Activated T-helper 9 cell treated with anti-CD3 and anti-CD28 coated beads, Interleukin-2, amount 50 U/mL, for 16 hours (primary cell): ENCODE measurements at places on chromosomes 2 and 18.

DNA sequence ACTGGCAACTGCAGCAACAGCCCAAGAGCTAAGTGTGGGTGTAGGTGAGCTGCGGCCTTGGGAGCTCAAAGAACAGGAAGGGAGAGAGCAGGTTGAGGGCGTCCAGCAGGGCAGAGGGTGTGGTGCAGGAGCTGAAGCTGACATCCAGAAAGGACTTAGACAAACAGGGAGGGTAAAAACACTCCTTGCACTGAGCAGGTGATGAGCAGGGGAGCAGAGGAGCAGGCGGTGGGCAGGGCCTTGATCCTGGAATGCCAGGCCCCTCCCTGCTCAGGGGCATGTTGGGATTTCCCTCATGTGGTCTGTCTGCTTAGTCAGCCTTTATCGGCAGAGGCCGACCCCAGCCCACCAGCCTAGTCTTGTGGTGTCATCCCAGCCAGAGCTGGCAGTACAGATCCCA, 63.6 kb downstream of the VSNL1 start:
- DNase-seq = no peak

GRCh38 chr2:219624565-219624964, 2.9 kb upstream of the SLC4A3 start:
- DNase-seq = no peak

- no peak for DNase-seq
Observed at GRCh38 chr2:179991344-179991743, 15.8 kb downstream of the CWC22 start.

DNA sequence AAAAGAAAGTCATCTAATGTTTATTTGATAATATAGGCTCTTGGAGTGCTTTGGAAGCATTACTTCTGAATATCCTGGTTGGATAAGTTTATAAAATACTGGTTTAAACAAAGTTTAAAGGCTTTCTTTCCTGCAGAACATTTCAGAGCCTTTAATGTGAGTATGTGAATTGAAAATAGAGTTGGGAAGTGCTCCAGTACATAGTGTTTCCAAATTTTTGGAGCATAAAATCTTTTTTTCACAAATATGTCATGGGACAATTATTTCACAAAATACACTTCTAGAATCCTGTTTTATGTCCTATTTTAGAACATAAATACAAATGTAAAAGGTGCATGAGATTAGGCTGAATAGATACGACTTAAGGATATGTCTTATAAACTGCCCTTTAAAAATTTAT, 158.9 kb upstream of the HNRNPA3 start:
- no peak for DNase-seq

DNA sequence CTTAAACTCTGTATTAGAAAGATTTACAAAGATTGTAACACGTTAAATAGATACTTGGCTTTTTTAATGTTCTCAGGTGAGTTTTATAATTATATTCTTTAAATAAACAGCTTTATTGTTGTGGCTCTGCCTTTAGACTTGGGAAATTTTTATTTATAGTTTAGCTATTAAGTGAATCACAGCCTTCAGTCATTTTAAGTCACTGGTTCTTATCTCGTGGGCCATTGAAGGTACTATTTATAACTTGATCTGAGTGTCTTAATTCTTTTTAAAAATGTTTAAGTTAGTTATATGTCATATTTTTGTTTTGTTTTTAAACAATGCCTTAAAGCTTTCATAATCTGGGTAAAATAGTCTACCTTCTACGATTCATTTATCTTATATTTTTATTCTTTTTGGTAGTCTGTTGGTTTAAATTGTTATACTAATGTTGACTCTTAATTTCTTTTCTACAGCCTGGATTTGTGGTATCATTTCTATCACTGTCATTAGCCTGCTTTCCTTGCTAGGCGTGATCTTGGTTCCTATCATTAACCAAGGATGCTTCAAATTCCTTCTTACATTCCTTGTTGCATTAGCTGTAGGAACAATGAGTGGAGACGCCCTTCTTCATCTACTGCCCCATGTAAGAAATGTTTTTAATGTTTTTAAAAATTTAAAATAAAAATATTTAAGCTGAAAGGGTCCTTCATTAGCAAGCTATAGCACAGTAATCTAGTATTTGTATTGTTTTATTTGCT, 49.3 kb downstream of the SLC39A10 start:
- no peak for DNase-seq

GRCh38 chr2:51231071-51231470, 199.1 kb upstream of the NRXN1 start:
- no peak for DNase-seq

- DNase-seq = no peak
Observed at GRCh38 chr2:123080331-123080730, 944.8 kb upstream of the CNTNAP5 start.

DNA sequence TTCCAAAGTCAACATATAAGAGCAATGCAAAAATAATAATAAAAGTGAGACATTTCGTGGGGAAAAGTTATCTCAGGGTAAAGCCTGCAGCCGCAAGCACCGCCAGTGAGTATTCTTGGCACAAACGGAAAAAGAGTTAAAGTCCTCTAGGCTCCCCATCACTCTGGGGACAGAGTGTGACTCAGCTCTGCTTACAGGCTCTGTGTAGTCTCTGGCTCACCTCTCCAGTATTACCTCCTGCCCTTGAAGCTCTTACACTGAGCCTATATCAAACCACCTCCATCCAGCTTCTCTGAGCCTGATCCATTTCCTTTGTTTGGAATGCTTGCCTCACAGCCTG, 55.5 kb downstream of the MTHFD2 start:
- no peak for DNase-seq

- no peak for DNase-seq
Observed at GRCh38 chr18:41955688-41956087, 654 bp downstream of the PIK3C3 start.

GRCh38 chr2:85656468-85656867, 11.5 kb downstream of the SFTPB start:
- DNase-seq = no peak

DNA sequence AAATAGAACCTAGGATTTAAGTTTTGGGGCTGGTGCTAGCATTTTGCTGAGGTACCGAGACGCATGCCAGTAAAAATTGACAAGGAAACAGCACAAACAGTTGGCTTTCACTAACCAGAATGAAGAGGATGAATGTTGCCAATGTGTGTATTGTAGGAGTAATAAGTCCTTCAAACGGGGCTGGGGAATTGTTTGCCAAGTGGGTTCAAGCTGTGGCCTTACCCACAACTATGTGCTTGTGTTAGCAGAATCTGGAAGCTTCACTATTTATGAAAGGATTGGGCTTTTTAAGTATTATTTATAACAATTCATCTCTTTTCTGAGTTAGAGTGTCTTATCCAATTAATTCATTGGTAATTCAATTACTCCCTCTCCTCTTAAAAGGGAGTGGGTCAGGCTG, 15.0 kb upstream of the KIF5C start:
- DNase-seq = no peak

- no peak for DNase-seq
Observed at GRCh38 chr18:27778441-27778840, 398.5 kb downstream of the CDH2 start.

DNA sequence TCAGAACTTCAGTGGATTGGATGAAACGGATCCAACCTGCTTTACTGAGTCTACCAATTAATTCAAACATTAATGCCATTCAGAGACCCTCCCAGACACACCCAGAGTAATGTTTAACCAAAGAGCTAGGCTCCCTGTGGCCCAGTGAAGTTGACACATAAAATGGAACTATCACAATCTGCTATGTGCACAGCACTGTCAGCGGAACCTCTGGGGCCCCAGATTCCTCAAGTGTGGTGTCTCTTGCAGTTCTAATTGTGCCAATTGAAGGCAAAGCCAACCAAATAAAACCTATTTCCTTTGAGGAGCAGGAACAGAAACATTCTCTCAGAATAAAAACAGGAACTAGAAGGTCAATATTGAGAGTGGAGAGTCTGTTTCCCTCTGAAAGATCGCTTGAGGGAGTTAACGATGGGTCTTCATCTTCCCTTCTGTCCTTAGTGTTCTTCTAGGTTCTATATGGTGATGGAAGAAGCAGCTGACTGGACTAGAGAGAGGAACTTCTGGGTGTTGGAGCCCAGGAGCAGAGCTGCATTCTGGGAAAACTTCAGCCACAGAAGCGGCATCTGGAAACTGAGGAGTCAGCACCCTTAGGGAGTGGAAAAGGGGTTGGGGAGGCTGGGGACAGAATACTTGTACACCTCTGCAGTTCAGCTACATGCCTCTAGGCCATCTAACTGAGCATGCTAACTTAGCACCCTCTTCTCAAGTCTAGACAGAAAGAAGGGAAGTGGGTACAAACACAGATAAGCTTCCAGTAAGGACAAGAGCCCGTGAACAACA, 174.4 kb upstream of the FBXO11 start:
- no peak for DNase-seq

- DNase-seq = no peak
Observed at GRCh38 chr2:224518806-224519580, 66.2 kb downstream of the CUL3 start.

DNA sequence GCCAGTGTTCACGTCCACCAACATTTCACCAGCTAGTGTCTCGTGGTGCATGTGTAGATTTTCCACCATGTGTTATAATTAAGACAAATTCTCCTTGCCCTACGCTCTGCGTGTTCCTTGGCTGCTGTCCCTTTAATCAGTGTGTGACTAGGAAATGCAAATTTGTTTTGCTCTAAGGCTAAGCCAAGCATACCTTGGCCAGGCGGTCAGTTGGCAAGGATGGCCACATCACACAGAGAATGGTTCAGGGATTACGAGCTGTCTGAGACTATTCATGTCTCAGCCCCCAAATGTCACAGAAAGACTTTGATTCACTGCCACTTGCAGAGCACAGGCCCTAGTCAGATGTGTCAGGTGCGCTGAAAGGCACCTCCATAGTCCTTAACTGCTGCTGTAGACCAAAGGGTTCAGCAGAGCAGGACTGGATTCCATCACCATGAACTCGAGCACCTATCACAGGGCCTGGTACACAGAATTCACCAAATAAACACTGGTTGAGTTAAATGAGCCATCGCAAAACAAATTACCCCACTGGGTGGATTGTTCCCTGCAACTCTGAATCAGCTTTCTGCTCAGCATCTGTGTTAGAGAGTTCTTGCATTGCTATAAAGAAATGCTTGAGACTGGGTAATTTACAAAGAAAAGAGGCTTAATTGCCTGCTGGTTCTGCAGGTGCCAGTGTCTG, 128.4 kb downstream of the CABLES1 start:
- no peak for DNase-seq

DNA sequence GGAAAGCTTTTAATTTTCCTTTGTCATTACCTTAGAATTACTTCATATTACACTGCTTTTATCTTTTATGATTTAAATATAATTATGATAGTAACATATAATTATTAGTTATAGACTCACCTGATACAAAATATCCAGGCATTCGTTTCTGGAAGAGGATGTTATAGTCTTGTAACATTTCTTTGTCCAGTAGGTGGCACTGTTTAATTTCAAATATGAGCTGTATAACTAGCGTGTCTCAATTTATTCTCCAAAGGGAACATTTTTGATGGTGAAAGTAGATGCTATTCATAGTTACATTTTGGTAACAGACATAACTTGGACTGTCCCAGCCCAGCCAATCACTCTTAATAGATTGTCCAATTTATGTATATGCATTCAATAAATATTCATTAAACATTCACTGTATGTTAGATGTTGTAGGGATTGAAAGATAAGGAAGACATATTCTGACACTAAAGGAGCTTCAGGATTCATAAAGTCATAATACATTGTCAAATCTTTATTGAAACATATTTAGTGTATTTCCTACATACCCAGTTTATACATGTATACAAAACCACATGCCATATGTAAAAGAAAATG, 19.2 kb downstream of the DAW1 start:
- no peak for DNase-seq

DNA sequence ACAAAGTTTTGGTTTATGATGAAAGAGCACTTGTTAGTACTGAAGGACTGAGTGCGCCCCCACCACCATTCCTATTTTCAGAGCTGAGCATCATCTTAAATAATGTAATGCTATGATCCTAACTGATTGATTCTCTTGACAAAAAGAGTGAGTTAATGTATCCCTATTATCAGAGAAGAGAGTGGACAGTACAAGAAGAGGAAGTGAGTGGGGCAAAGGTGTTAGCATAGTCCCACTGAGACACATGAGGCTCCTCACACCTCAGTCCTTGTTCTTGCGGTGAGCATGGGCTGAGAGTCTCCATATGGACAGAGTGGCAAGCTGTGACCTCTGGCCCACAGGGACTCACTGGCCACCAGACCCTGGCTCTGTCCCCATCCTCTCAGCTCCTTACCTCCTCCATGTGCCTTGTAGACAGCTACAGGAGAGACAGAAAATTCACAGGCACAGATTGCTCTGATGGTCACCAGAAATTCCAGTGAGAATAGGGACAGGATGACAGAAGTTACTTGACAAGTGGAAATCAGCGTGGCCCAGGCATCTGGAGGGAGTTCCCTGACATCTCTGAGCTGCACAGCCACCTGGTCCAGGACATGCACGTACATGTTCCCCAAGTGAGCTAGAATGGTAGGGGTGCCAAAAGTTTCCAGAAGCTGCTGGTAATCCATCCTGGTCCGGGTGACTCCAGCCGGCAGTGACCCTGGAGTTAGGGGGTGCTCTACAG, 32.6 kb downstream of the NAPG start:
- no peak for DNase-seq

GRCh38 chr2:71511776-71512175, 58.4 kb downstream of the DYSF start:
- no peak for DNase-seq

- no peak for DNase-seq
Observed at GRCh38 chr18:10006311-10006893, 92.6 kb downstream of the VAPA start.

DNA sequence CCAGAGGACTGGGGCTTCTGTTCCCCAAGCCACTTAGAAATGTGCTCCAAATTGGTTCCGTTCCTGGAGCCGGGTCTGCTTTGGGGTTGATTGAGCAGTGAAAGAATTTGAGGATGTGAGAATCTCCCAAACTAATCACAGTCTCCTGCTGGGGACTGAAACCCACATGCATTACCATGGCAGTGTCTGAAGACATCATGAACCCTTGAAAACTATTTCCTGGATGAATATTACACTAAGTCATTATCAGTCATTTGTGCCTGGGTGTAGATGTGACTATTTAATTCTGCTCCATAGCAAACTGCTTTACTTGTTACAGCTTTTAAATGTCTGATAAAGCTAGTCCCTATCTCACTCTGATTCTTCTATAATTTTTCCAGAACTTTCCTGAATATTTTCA, 27.6 kb downstream of the SPP2 start:
- no peak for DNase-seq

- DNase-seq = no peak
Observed at GRCh38 chr2:230885463-230886130, 20.9 kb downstream of the ITM2C start.

DNA sequence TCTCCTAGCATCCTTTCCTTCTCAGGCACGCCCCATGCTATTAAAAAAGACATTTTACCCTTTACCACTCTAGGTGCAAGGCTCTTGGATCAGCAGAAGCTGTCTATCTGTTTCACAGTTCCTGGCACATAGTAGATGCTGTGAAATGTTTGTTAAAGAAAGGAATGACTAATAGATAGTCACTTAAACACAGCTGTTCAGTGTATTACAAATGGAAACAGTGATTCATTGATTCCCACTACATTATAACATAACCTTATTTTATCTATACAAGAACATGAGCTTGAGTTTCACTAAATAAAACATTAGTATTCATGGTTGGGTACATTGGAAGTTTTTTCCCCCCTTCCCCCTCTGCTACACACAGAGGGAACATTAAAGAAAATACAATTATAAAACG, 142.1 kb downstream of the ASXL3 start:
- no peak for DNase-seq
